Muscle of back (tissue), 13 donors: ENCODE measurements at places on chromosomes 1 and 21.

DNA sequence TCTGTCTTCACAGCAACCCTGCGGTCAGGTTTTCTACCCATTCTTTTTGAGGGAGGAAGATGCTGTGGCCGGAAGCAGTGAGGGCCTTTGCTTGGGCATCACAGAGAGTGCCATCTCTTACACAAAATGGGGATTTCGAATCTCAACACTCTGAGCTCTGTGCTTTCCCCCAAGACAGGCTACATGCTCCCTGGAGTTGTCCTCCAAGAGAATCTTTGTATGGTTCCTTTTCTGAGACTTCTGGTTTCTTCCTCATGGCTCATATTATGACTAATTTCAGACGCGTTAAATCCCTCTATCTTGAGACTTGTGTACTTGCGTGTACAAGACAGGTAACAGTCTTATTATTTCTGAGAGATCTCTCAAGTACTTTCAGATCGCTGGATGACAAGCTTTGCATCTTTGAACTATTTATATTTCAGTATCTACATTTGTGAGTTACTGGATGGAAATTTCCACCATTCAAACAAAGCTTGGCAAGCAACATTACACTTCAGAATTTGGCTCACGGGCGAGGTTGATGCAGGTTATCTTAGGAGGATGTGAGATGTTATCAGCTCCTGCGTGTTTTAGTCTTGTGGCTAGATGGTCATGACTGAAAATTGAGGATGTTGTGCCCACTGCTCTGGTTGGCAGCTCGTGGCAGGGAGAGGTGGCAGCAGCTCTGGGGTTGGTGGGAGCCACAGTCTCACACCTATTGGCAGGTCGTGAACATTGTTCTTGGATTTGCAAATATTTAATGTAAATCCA lies 19.4 kb downstream of the ABCG1 start:
- no peak for DNase-seq

GRCh38 chr1:217482356-217483102 lies 148.4 kb downstream of the GPATCH2 start:
- DNase-seq, result peak; percentile 17

DNA sequence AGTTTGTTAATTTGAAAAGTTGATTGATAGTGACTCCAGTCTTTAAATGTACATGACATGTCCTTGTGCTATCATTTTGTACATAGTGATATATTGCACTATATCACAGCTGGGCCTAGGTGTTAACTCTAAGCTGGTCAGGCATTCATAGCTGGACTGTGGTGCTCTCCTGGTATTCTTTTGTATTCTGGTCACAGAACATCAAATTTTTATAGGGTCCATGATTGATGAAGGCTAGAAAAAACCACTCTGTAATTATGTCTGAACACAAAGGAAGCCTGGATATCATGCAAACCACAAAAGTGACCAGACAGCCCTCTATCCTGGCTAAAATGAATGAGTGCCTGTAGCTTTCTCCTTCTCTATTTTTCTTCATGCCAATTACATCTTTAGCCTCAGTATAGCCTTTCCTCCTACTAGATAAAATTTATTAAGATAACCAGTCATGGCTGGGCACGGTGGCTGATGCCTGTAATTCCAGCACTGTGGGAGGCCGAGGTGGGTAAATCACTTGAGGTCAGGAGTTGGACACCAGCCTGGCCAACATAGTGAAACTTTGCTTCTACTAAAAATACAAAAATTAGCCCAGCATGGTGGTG lies 134.9 kb upstream of the B3GALT2 start:
- no peak for DNase-seq

GRCh38 chr1:75548721-75549480 lies 62.0 kb downstream of the SLC44A5 start:
- DNase-seq, result no peak

GRCh38 chr1:160859166-160859565 lies 3.5 kb downstream of the CD244 start:
- no peak for DNase-seq

DNA sequence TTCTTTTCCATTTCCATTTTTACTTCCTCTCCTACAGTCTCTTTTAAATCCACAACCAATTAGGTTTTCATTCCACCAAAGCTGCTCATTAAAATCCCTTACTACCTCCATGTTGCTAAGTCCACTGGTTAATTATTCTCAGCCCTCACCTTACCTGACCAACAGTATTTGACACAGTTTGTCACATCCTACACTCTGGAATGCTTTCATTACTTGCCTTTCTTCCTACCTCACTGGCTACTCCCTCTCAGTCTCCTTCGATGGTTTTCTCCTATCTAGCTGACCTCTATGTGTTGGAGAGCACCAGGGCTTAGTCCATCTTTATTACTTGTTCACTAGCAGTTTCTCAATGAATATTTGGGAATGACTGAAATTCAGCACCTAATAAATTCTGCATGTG lies 78.6 kb downstream of the NME7 start:
- DNase-seq, result no peak

GRCh38 chr21:31957631-31958030 lies 84.8 kb downstream of the HUNK start:
- DNase-seq, result no peak

- DNase-seq, result no peak
These were observed 106.0 kb downstream of the XCL2 start for GRCh38 chr1:168437821-168438220.

DNA sequence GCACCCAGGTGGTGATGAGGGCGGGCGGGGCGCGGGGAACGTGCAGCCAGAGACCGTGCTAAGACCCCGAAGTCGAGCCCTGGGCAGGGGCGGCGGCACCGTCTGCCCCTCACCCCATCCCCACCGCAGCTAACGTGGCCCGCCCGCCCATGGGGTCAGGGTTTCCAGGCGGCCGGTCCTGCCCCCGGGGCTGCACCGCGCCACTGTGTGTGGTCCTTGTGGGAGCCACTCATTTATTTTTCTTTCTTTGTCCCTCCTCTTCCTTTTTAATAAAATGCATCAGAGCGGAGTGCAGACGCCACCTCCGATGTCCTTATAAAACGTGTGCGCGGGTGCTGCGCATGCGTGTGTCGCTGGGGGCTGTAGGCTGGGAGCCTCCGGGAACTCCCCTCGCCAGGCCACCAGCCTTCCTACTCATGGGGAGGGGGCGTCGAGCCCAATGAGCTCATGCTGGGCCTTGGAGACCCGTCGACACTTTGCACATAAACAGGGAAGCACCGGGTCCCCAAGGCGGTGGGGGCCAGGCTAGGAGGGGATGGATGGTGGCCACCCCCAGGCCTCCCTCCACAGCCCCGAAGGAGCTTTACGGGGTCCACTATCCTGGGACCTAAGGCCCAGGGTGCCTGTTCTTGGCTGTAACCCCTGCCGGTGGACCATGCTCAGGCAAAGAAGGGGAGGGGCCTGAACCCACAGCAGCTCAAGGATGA lies 59.9 kb downstream of the WNT9A start:
- peak; percentile 92 for DNase-seq

DNA sequence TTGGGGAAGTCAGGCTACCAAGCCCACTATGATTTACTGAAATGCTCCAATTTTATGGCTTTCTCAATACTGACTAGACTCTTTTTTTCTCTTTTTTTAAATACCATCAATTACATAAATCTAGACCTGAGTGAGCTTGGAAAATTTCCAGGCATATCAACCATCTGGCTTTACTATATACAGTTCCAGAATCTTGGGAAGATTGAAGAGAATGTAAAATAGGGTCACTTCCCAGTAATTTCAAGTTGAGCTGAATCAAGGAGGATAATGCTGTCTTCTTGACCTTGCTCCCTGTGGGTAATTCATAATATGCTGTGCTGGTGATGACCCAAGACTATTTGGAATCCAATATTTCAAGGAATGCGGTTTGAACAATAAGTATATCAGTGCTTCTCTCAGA lies 108.1 kb downstream of the MAP3K21 start:
- no peak for DNase-seq

DNA sequence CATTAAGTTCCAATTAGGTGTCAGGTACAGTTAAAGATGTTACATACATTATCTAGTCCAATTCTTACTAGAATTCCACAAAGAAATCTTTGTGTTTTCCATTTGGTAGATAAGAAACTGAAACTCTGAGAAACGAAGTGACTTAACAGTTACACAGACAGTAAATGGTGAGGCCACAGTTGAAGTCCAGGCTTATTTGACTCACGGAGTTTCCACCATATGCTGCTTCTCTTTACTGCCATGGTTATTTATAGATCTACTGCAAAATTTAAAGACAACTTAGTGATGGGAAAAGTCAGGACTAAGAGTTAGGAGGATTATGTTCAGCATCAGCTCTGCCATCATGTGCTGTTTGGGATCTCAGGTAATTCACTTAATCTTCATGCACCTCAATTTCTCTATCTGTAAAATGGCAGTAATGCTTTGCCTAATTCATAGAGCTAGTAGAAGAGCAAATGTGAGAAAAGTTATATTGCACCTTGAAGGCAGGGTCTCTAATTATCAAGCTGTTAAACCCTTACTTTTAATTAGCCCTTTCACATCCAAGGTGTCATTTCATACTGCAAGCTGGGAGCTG lies 26.2 kb upstream of the SAMSN1 start:
- no peak for DNase-seq

- no peak for DNase-seq
These were observed 1.3 kb downstream of the UBL4B start for GRCh38 chr1:110113551-110113950.

GRCh38 chr1:32399843-32400242 lies 5.6 kb upstream of the BSDC1 start:
- DNase-seq, result no peak

DNA sequence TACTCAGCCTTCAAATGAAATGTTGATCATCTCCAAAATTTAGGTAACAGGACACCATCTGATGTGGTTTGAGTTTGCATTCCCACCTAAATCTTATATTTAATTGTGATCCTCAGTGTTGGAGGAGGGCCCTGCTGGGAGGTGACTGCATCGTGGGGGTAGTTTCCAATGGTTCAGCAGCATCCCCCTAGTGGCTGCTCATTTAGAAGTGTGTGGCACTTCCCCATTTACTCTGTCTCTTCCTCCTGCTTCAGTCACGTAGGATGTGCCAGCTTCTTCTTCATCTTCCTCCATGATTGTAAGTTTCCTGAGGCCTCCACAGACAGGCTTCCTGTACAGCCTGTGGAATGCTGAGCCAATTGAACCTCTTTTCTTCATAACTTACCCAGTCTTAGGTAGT lies 731.2 kb downstream of the USP25 start:
- DNase-seq, result no peak

DNA sequence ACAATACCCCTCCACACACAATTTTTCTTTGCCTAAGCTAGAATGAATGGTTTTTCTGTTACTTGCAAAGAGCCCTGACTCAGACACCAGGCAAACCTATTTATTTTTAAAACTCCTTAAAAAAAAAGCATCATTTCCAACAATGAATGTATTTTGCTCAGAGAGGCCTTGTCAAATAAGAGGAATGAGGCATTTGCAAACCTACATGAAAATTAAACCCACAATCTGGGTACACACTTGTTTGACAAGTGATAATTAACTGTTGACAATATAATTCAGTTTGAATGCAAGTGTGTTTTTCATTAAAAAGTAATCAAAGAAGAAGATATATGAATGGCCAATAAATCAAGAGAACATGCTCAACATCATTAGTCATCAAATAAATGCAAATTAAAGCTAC lies 339.5 kb downstream of the PTPRU start:
- DNase-seq, result no peak

DNA sequence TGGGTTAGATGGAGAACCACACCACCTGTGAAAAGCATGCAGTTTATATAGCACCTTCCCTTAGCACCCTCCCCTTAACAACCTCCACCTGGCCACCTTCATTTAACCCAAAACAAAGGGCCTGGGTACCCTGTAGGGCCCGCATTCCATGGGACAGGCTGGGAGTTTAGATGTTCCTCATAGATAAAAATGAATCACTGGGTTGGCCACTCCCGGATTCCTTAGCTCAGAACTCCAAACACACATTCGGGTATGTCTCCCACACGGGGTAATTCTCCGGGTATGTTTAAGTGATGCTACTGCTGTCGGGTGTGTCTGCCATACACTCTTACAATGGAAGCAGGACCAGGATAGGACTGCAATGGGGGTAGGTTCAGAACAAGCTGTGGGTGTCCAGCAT lies 43.9 kb upstream of the FOXO6 start:
- DNase-seq, result no peak

DNA sequence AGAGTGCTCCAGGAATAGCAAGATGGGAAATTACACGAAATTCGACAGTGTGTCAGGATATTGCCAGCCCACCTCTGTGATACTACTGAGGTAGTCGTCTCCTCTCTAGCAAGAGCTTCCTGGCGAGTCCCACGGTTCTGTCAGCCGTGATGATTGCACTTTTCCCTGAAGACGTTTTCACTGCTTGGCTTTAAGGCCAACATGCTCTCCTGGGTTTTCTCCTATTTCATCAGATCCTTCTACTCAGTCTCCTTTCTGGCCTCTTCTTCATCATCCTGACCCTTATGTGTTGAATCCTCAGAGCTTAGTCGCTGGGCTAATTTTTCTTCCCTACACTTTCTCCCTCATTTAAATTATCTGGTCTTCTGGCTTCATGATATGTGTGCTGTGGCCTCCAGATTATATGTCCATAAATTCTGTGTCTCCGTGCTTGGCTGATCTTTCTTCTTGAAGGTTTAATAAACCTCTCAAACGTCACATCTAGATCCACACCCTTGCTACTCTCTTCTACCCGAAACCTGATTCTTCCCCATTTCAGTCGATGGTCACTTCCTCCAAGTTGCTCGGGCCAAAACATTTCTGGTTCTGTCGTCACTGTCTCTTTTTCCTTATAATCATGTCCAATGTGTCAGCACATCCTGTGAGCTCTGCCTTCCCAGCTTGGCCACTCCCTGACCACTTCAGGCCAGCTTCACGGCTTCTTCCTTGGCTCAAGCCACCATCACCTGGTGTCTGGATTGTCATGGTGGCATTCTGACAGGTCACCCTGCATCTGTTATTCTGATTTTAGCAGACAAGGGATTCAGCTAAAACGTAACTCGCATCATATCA lies 12.2 kb downstream of the OR2B11 start:
- DNase-seq, result peak; percentile 37

DNA sequence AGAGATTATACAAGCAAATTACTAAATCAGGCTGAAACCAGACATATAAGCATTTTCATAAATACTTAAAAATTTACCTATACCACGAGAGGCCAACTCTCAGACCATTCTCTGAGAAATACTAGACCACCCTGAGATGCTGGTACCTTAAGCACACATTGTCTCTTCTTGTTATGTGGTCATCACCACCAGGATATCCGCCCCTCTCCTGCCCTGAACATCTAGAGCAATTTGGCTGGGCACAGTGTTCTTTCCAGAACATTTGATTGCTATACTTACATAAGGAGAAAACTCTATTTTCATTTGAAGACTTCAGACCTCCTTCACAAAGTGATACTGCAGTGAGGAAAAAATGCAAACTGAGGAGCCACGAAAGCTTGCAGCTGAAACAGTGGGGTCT lies 36.2 kb upstream of the DUSP10 start:
- DNase-seq, result no peak
